ENCODE measurements at places on chromosomes 16 and 17.

DNA sequence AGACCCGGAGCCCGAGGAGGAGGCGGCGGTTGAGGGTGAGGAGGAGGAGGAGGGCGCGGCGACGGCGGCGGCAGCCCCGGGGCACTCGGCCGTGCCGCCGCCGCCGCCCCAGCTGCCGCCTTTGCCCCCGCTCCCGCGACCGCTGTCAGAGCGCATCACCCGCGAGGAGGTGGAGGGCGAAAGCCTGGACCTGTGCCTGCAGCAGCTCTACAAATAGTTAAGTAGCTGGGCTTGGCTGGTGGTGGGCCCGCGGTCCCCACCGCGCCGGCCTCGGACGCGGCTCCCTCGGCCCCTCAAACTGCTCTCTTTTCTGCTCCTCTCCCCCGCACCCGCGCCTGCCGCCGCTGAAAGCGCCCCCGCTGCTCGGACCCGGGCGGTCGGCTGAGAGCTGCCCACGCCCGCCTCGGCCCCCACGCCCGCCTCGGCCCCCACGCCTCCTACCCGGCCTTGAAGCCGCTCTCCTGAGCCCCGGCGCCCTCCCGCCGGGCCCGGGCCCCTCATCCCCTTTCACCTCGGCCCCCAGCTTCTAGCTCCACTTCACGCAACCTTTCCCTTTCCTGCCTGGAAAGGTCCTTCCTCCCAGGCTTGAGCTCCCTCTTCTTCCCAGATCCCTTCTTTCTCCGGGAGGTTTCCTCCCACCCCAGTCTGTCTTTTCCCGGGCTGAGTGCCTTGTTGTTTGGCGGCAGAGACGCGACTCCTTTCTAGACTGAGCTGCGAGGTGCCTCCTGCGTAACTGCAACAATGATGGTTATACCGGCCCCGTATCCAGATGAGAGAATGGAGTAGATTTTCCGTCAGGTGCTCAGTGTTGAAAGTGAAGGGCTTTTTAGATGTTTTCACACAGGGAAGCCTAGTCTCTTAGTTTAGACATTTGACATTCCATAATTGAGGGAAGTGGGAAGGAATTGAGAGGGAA lies 850 bp downstream of the PPM1E start:
- no peak for DNase-seq

DNA sequence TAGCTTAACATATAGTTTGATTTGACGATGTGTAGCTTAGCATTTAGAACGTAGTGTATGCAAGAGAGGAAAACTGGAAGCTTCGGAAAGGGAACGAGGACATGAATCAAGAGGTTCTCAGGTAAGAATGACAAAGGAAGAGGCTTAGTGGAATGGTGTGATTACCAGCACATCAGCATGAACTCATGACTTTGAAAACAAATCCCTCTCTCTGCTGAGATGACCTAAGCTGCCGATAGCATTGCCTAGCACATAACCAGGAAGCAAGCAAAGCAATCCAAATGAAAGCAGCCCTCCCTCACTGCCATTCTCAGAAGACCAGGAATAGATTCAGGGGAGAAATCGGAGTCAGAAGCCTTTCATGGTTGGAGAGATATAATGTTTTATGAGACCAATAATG lies 51.3 kb upstream of the CCL1 start:
- DNase-seq: no peak

DNA sequence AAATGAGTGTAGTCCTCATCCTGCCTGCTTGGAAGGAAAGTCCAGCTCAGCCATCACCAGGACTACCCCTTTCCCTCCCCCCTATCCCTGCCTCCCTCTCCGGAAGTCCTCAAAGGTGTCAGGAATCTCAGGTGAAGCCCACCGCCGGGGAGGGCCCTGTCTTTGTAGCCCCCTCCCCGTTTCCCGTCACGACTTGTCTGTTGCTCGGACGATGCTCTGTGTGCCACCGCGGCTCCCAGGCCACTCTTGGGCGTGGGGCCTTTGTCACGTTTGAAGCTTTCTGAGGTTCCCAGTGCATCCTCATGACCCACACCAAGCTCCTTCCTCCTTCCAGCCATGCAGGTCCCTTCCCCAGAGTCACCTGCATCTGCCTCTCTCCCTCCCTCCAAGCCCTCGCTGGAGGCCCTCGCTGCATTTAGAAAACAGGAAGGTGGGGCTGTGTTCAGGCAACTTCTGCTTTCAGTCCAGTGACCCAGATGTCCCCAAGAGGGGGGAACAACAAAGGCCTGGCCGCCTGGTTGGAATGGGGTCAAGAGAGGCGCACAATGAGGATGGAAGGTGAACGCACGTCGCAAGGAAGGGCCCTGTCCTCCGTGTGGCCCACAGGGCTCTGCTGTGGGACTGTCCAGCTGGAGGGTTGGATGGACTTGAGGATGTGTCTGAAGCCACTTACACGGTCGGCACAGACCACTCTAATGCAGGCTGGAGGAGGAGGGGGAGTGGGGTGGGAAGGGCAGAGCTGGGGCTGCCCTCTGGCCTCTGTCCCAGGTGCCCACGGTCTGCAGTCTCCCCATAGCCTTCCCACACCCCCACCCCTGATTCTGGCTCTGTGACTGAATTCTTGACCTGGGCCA lies 59.9 kb downstream of the OR1D5 start:
- peak; percentile 77 for DNase-seq

- DNase-seq: no peak
These were observed 296.2 kb downstream of the SEC14L1 start for GRCh38 chr17:77437017-77437416.

- no peak for DNase-seq
These were observed 6.3 kb upstream of the SLC5A11 start for GRCh38 chr16:24839347-24839972.

- no peak for DNase-seq
These were observed 89.5 kb upstream of the METRNL start for GRCh38 chr17:82989881-82990280.

GRCh38 chr16:83983491-83983890 lies 15.4 kb downstream of the NECAB2 start:
- no peak for DNase-seq

DNA sequence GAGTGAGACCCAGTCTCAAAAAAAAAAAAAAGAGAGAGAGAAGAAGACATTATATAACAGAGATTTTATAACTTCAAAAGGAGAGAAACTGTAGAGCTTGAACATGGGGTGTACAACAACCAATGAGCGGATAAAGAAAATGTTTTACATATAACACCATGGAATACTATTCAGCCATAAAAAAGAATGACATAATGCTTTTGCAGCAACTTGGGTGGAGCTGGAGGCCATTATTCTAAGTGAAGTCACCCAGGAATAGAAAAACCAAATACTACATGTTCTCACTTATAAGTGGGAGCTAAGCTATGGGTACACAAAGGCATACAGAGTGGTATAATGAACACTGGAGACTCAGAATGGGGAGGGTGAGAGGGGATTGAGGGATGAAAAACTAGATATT lies 61.1 kb downstream of the CHD9NB start:
- no peak for DNase-seq

GRCh38 chr17:77566566-77567138 lies 391.9 kb upstream of the TNRC6C start:
- DNase-seq: no peak

DNA sequence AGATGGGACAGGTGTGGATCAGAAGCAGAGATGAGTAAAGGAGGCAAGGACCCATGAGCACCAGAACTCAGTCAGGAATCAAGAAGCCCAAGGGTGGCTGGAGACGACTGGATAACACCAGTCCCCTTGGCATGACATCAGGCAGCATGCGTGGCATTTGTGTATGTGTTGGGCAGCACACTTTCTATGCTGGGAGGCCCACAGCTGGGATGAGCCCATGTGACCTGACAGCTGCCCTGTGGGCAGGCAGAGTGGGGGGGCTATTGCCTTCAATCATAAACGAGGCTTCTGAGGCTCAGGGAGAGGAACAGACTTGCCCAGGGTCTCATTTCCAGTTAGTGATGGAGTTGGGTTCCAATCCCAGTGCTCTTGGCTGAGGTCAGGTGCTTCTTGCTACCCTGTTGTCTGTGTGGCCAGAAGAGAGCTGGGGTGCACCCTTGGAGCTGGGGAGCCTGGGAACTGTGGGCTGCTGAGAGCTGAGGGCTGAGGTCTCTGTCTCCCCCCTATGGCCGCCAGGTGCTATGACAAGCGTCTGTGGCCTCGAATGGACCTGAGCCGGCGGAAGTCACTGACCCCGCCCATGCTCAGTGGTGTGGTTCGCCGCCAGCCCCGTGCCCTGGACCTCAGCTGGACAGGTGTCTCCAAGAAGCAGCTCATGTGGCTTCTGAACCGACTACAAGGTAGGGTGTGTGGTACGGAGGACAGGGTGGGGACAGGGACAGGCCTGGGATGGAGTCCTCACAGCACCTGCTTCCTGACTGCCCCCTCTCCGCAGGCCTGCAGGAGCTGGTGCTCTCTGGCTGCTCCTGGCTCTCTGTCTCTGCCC lies 7.1 kb upstream of the ORAI3 start:
- peak; percentile 29 for DNase-seq

DNA sequence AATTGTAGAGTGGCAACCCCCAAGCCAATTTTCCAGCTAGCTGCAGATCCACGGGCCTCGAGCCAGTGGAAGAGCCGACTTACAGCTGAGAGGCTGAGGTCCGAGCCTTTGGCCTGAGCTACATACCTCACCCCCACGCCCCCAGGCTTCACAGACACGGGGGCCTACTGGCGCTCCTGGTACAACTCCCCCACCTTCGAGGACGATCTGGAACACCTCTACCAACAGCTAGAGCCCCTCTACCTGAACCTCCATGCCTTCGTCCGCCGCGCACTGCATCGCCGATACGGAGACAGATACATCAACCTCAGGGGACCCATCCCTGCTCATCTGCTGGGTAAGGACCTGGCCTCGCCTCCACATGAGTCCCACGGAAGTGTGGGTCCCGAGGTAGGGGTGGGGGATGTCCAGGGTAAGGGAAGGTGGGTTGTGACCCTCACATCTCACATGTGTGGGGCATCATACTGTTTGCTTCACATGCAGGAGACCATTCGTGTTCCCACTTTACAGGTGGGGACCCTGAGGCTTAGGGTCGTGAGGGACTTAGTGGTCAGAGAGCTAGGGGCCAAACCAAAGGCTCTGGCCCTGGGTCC lies 3.4 kb downstream of the ACE start:
- no peak for DNase-seq

DNA sequence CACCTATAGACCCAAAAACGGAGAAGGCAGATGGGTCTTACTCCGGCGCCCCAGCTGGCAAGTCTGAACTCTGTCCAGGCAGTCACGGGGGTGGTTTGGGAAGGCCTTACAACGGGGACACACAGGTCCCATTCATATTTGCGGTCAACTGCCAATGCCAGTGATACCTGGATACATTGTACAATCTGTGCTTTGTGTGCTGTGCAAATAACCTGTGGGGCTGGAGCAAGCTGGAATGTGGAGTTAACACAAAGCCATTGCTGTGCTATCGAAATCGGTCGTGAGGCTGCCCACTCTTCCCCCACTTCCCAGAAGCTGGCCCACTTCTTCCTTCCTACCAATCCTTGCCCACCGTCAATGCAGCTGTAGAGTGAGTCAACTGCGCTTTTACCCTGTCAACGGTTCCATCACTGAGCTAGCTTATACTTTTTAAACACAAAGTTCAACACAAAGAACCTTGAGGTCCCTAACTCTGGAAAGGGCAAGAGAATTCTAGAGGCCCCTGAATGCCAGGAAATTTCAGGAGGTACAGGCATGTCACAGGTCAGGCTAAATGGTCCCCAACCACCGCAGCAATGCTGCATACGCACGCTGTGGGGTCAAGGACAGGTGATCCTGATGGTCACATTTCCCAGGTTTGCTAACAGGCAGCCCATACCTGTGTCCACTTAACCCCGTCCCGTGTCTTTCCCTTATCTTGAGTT lies 122.8 kb downstream of the ZFHX3 start:
- no peak for DNase-seq

DNA sequence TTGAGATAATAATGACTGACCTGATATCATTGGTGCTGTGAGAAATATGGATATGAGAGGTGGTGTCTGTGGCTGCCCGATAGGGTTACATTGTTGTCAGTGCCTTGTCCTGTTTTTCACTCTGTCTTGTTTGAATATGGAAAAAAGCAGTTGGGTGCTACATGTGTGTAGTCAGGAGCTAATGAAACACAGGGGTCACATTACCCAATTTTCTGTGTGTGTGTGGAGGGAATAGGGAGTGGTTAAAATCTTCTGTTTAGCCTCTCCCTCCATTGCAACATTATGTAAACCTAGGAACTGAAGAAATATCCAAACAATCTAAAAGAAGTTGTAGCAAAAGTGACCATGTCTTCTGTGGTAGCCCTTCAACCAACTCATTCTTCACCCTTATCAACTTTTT lies 527.7 kb upstream of the SOX9 start:
- DNase-seq: no peak
